GM12864 (cell line): ENCODE measurements at places on chromosomes 5 and 9.

GRCh38 chr5:81314581-81314980, 13.2 kb downstream of the ZCCHC9 start:
- no peak for DNase-seq

- no peak for DNase-seq
These were observed 66.5 kb downstream of the LHX2 start for GRCh38 chr9:124077915-124078572.

DNA sequence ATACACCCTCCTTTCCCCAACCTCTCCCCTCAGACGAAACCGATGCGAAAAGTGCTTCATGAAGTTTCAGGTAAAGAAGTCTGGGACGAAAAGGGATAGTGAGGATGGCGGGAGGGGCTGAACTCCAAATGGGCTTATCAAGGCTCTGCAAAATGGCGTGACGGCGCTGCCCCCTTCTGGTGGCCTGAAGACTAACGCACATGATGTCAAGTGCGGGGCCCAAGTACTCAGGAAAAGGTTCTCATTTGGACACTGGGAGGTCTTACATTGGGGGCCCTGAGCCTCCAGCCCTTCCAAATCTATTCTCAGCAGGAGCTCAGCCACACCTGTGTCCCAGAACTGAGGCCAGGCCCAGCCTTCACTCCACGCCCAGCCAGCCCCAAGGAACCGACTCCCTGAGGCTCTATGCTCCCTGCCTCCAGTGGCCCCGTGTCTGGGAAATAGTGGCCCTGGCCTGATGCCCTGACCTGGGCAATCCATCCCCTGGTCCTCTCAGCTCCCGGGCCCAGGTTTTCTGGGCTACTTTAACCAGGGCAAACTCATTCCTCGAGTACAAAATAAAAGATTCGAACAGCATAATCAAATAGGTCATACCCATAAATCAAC, 119.9 kb downstream of the KCNIP1 start:
- DNase-seq: no peak

- DNase-seq: no peak
These were observed 74.2 kb upstream of the OTULINL start for GRCh38 chr5:14507156-14507941.

DNA sequence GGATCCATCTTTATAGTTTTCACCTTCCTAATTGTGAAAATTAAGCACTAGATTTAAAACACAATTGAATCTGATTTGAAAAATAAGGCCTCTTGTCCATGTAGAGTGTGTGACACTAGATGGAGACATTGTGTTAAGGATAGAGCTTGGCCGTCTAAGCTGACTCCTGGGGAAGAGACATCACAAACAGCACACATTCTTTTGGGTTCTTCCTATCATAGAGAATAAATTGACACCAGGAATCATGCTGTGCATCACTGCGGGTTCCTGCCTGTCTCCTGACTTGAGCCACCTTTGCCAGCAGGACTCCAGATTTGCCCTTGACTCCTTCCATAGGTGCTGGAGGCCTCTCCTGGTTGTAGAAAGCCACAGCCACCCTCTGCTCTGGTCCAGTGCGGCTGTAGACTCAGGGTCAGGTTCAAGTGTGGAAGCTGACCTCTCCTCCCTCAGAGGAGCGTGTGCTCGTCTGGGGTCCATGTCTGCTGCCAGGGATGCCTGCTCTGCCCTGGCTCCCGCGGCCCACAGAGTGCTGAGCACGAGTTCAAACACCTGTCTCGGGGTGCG, 11.2 kb downstream of the ROPN1L start:
- peak; percentile 68 for DNase-seq

- no peak for DNase-seq
These were observed 19.7 kb downstream of the HMGXB3 start for GRCh38 chr5:150020249-150020648.

DNA sequence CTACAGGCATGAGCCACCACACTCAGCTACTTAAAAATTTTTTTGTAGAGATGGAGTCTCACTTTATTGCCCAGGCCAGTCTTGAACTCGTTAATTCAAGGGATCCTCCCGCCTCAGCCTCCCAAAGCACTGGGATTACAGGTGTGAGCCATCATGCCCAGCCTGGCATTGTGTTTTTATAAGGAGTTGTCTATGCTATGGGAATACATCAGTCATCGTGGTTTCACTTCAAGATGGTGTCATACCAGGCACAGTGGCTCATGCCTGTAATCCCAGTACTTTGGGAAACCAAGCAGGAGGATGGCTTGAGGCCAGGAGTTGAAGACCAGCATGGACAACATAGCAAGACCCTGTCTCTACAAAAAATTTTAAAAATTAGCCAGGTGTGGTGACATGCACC, 49.7 kb downstream of the CYSTM1 start:
- DNase-seq: no peak

- DNase-seq: no peak
These were observed 629.5 kb downstream of the KCTD16 start for GRCh38 chr5:144800169-144800568.

DNA sequence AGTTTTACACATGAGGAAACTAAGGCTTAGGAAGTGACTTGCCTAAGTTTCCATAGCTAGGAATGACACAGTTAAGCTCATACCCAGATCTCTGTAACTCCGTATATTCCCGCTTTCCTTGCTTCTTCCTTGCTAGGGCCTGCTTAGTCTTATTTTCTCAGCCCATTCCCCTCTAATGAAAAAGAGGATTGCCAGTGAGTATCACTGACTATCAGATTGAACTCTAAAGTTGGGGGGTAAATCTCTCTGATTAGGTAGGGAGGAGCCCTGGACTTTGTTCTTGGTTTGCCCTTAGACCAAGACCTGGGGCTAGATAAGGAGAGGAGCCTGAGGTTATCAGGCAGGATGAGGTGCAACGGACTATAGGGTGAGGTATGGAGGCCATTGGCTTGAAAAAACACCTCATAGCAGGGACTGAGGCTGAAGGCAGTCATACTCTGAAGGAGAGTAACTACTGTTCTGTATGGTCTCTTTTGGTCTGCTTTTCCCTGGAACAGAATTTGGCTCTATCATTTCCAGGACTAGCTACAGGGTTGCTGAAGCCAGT, 2.5 kb downstream of the TRIM32 start:
- DNase-seq: no peak

- DNase-seq: no peak
These were observed 1.4 kb upstream of the PPP2CA start for GRCh38 chr5:134227259-134227658.

DNA sequence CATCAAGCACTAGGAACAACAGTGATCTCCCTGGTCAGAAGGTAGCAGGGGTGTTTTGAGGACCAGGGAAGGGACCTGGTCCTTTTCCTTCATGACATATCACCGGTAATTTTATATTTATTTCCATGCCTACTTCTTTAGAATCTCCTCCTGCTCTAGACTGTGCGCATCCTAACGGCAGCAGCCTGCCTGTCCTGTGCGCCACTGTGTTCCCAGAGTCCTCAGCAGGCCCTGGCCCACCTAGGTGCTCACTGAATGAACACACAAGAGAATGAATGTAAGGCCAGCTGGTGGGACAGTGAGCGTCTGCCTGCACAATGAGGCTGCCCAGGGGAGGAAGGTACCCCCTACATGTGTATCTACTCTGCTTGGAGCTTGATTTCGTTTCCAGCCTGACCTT, 51.5 kb downstream of the C5orf15 start:
- no peak for DNase-seq

DNA sequence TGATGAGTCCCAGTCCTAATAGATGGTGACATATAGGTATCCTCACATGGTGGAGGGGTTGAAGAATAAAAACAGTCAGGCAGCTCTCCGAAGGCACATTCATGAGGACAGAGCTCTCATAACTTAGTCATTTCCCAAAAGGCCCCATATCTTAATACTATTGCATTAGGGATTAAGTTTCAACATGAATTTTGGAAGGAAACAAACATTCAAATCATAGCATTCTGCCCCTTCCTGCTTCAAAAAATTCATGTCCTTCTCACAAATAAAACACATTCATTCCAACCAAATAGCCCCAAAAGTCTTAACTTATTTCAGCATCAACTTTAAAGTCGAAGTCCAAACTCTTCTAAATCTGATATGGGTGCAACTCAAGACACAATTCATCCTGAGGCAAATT, 277.2 kb upstream of the NR4A3 start:
- DNase-seq: no peak

- DNase-seq: no peak
These were observed 32.2 kb downstream of the EXD3 start for GRCh38 chr9:137390553-137391410.

DNA sequence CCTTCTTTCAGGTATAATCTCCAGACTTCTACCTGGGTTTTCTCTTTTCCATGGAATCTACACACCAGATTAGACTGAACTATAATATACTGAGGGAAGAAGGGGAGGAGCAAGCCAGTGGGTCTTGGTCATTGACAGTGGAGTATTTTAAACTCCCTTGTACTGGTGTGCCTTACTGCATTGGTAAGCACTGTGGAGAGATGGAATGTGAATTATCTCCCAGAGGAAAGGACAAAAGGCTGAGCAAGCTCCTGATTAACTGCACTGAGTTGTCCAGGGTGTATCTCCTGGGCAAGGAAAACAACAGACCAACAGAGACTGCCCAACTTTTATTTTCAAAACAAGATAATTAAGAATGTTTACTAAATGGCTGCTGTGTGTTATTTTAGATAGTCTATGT, 29.8 kb upstream of the SLCO6A1 start:
- DNase-seq: no peak

GRCh38 chr9:108850293-108850897, 5.4 kb downstream of the ACTL7B start:
- no peak for DNase-seq

DNA sequence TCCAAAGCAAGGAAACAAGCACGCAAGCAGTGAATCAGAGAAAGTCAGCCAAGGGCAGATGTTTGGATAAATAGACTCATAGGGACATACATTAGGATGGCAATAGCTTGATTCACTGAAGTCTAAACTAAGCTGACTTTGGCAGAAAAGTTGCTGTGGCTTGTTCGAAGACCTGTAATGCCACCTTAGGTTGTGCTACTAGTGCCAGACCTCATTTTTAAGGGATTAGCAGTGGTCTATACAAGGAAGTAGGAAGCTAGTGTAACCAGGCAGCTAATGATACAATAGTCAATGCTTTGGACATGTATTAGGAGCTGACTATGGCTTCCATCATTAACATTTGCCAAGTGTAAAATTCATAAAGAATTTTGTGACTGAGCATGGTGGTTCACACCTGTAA, 63.1 kb downstream of the FCHO2 start:
- no peak for DNase-seq

GRCh38 chr5:151255621-151256286, 2.8 kb downstream of the GM2A start:
- peak; percentile 77 for DNase-seq

DNA sequence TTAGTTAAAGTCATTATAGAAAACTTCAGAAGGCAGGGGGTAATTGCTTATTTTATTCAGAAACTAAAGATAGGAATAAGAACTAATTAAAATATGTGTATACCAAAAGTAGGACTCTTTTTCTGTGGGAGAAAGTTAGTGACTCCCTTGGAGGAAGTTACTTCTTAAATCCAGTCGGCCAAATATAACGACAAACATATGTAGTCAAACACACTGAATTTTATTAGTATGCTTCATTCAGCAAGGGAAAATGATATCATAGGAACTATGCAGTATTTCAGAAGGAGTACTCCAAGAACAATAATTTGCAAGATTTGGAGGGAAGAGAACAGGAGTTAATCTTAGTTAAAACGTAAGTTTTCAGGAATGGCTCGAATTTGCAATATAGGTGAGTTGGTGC, 432.6 kb downstream of the CYLC2 start:
- DNase-seq: no peak

GRCh38 chr5:132635873-132636272, 22.1 kb upstream of the IL13 start:
- DNase-seq: peak; percentile 49

GRCh38 chr5:147406636-147407035, 103.2 kb downstream of the DPYSL3 start:
- DNase-seq: no peak

GRCh38 chr5:38465061-38465460, 91.4 kb downstream of the LIFR start:
- DNase-seq: no peak

- DNase-seq: no peak
These were observed 35.9 kb downstream of the SVEP1 start for GRCh38 chr9:110543631-110544051.

GRCh38 chr5:132962429-132963021, 909 bp downstream of the AFF4 start:
- no peak for DNase-seq

DNA sequence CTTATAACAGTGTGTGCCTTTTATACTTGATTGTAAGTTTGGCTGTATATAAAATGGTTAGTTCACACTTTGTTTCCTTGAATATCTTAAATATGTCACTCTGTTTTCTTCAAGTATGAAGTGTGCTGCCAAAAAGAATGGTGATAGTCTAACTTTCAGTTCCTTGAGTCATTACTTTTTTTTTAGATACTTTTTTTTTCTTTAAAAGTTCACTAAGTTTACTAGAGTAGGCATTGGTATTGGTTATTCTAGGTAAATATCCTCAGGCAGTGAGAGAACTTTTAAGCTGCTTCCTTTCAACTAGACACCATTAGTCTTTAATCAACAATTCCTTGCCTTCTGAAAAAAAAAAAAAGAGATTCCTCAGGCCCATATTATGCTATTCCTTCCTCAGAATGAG, 41.9 kb downstream of the SPEF2 start:
- DNase-seq: no peak

DNA sequence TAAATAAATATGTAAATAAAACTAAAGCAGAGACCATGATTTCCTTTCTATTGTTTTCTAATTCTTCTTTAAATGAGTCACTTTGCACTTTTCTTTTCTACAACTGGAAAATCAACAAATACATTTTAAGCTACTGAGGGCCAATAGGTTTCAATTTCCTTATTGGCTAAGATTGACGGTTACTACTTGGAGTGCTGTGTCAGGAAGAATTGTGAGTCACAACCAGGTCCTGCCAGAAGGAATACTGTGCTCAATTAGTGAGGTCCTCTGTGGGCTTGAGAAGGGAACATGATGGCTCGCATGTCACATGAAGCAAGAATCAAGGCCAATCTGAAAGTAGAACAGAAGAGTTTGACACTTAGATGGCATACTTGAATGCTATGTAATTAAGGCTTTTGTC, 110.8 kb downstream of the HMHB1 start:
- DNase-seq: no peak

- no peak for DNase-seq
These were observed 34.6 kb upstream of the PTCH1 start for GRCh38 chr9:95551406-95551805.

- DNase-seq: peak; percentile 30
These were observed 13.4 kb upstream of the FGF1 start for GRCh38 chr5:142699184-142699720.

GRCh38 chr5:116646611-116647289, 72.1 kb upstream of the SEMA6A start:
- DNase-seq: no peak

DNA sequence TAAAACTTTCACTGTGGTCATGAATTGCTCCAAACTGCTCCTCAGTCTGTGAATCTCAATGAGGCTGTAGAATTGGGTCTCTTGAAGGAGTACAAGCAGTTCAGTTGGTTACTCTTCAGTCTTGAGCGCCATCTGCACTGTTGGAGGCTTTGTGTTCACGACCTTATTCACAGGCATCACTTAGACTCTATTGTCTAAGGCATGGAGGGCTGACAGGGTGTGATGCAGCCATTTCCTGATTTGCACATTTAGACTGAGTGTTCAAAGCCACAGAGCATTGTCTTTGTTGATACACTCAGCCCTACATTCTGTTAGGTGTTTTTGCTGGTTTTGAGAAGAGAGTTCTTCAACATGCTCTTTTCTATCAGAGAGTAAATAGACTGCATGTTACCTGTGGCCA, 355.9 kb upstream of the RIOK2 start:
- no peak for DNase-seq

GRCh38 chr9:120447959-120448500, 131.9 kb downstream of the CDK5RAP2 start:
- DNase-seq: no peak
